ENCODE measurements at places on chromosomes 6 and 20.

DNA sequence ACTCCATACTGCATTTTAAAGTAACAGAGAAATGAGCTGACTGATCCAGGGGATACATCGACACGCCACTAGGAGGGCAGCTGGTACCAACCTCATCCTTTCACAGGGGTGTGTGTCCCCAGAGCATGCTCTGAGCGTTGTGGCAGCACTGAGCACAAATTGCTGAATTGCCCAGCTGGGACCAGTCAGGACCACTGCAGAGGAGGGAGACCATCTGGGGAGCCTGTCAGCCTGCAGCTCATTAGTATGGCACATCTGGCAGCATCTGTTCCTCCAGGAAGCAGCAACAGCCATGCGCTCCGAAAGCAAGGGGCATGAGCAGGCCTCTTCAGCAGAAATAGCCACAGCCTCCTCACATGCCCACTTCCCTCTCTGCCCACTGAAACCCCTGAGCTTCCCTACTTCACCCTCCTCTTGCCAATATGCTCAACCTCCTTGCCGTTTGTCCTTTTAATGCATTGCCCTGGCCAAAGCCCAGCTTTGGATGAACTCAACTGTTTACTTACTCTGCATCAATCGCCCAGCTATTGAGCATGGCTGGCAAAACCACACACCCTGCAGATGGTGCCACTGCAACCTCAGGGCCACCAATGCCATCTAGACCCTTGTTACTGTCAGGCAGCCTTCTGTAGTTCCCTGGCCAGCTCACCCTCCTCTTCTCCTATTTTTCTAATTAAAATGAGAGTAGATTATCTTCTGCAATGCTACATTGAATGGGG lies 77.6 kb upstream of the NEDD9 start:
- no peak for DNase-seq

- DNase-seq = no peak
Measured at GRCh38 chr6:21928827-21929226, 335.3 kb downstream of the SOX4 start.

DNA sequence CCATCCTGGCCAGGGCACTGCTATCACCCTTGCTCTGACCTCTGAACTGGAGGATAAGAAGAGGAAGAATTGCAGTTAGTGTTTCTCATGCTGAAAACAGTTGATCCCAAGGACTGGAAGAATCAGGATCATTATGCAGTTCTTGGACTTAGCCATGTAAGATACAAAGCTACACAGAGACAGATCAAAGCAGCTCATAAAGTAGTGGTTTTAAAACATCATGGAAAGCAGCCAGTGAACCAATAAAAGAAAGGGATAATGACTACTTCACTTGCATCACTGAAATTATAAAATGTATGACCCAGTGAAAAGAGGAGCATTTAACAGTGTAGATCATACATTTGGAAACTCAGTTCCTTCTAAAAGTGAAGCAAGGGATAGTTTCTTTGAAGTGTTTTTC lies 47.7 kb downstream of the DNAH8 start:
- DNase-seq = no peak

GRCh38 chr6:152135755-152136448 lies 328.4 kb downstream of the ESR1 start:
- DNase-seq = no peak

DNA sequence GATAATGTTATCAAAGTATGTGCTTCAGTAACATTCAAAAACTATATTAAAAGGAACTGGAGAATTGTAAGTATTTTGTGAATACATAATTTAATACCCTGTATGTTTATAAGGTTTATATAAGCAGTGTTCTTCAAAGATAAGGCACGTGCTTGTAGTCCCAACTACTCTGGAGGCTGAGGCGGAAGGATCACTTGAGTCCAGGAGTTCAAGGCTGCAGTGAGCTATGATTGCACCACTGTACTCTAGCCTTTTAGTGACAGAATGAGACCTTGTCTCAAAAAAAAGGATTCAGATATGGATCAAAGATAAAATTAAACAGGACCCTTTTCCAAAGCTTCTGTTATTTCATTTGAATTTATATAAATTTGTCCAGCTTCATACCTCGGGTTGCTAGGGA lies 17.2 kb downstream of the CSE1L start:
- no peak for DNase-seq

GRCh38 chr6:84764332-84765049 lies at the start of gene TBX18:
Gene TBX18 (minus strand): TSS chr6:84764598. CDS start chr6:84764181, 417 bp downstream.
- peak; percentile 85 for DNase-seq

DNA sequence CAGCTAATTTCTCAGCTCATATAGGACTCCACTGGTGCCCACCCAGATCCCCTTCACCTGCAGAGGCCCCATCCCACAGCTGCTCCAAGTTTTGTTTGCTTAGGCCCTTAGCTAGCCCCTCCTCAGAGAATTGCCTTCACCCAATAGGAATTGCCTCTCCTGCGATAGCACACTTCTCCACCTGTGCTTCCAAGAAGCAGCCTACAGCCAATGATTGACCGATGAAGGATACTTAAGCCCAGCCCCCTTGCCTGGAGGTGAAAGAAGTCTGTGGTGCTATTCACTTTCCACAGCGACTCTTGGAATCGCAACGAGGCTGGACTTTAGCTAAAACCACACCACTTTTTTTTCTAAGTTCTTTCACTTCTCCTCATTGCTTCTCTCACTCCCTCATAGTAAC lies 353.2 kb upstream of the BTBD3 start:
- no peak for DNase-seq

DNA sequence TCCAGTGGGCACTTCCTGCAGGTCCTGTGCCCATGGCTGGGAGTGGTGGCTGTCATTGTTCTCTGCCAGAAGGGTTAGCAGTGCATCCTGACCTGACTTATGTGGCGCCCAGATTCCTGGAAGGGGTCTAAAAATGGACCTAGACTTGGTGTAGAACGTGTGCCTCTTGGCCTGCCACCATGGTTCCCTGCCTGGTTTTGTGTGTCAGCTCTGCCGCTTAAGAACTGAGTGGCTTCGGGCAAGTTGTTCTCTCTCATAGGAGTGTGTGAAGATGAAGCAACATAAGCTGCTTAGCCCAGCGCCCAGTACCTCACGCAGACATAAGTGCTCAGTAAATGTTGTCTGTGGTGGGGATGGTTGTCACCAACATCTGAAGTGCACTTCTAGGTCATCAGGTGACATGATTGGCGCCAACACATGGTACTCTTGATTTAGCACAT lies 52.1 kb downstream of the PTPN1 start:
- DNase-seq = no peak

GRCh38 chr6:1797801-1798200 lies 188.1 kb downstream of the FOXC1 start:
- no peak for DNase-seq

- no peak for DNase-seq
Measured at GRCh38 chr20:57476084-57476526, 48.8 kb downstream of the CTCFL start.

DNA sequence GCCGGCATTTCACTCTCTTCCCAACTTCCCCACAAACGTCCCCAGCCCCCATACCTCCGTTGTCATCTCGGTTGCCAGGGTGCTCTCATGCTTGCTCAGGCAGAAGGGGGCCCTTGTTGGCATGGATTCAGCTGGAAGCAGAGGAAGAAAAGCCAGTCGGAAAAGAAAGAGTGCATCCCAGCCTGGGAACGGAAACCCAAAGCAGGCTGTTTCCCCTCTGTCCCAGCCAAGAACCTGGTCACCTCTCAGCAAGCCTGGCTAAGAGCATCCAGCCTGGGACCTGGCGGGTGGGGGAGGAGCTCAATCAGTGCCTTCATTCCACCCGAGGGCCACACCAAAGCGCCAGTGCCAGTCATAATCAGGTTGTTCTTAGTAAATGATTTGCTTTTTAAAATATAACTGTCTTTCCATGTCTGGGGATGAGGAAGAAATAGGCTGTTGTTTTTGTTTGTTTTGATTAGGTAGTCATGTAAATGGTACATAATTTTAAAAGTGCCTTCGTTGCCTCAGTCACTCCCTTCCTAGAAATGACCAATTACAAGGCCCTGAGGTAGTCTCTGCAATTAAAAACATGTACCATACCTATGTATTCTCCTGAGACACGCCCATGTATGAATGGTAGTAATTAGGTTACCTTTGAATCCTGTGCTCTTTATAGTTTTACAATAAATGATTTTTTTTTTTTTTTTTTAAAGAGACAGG lies 21.1 kb downstream of the CHMP4B start:
- DNase-seq = no peak

DNA sequence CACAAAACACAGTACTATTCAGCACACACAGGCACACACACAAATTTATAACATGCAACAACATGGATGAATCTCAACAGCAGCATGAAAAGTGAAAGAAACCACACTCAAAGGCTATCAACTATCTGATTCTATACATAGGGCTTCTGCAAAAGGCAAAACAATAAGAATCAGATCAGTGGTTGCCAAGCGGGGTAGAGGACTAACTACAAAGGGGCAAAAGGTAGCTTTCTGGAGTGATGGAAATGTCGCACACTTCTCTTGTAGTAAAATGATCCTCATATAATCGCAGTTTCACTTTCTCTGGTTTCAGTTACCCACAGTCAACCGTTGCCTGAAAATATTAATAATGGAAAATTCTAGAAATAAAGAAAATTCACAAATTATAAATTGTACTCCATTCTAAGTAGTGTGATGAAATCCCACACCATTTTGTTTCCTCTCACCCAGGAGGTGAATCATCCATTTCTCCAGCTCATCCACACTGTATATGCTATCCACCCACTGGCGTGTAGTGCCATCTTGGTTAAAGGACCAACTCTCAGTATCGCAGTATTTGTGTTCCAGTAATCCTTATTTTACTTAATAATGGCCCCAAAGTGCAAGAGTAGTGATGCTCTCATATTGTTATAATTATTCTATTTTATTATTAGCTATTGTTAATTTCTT lies 12.8 kb upstream of the PLN start:
- DNase-seq = no peak

- no peak for DNase-seq
Measured at GRCh38 chr20:667351-668034, 8.1 kb downstream of the SCRT2 start.

- no peak for DNase-seq
Measured at GRCh38 chr6:91970700-91971099, 1383.8 kb upstream of the MAP3K7 start.

DNA sequence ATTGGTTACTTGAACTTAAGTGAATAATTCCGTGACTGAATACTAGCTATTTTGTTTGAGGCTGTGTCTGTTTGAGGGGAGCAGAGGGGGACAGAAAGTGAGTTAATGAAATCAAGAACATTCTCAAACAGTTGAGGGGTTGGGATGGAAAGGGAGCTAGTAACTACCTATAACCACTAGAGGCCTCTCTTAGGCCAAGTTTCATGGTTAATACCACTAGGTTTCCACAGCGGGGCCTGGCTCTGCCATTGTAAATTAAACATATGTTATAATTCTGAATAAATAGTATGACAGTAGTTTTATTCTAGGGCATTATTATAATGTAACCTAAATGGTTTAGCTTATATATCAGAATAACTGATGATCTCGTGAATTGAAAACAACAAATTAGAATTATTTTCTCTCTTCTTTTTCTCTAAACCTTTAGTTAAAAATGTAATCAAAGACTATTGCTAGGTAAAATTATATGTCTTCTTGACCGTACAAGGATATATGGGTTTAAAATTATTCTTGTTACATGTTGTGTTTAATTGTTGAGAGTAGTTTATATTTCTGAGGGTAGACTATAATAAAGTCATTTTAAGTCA lies 108.1 kb downstream of the BCKDHB start:
- DNase-seq = peak; percentile 22

DNA sequence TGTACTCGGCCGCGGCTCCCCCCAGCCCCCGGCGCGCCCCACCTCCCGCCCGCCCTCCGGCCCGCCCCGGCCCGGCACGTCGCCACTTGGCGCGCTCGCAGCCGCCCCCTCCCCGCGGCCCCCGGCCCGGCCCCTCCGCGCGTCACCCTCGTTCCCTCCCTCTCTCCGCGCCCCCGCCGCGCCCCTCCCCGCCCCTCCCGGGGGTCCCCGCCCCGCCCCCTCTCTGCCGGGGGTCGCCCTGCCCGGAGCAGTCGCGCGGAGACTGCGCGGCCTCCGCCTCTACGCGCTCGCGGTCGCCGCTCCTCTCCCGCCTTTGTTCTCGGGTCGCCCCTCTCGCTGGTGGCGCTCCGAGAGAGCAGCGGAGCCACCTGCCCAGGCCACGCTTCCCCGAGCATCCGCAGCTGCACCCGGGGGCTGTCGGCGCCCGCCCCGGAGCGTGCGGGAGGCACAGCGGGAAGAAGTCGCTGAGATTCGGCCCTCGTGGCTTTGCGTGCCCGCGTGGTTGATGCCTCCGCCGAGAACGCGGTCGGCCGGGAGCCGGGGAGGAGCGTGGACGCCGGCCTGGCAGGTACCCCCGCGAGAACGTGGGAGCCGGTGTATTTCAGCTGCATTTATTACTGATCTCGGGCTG lies at the start of gene PHF10:
Gene PHF10, minus strand, starts transcription at position 7 of the 631 bp plus-strand sequence. CDS start 569 bp downstream, outside the sequence.
- no peak for DNase-seq

- DNase-seq = no peak
Measured at GRCh38 chr6:42331019-42331418, 113.4 kb upstream of the MRPS10 start.

GRCh38 chr6:80465513-80465912 lies 359.0 kb downstream of the BCKDHB start:
- no peak for DNase-seq

- no peak for DNase-seq
Measured at GRCh38 chr6:26124781-26125685, 37.8 kb downstream of the HFE start.

DNA sequence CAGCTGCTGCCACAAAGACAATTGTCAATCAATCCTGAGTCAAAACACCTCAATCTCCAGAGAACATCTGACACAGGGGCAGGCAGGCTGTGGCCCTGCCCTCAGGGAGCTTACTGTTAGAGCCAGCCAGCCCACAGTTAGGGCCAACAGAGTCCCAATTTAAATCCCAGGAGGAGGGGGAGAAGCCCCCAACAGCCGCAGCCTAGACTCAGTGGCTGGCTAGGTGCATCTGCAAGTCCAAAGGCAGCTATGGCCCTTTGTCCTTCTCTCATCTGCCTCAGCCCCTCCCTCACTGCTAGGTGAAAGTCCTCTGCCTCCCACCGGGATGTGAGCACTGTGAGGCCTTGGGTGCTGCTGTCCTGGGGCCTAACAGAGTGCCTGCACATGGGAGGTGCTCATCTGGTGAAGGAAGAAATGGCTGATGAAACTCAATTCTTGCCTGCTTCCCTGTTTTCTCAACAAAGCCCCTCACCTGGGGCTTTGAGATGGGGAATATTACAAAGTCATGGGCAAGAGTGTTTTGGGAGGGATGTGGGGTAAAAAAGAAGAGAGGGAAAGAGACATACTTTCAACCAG lies 33.7 kb upstream of the VEGFA start:
- DNase-seq = no peak

- no peak for DNase-seq
Measured at GRCh38 chr20:57760698-57761412, 51.0 kb upstream of the PMEPA1 start.

DNA sequence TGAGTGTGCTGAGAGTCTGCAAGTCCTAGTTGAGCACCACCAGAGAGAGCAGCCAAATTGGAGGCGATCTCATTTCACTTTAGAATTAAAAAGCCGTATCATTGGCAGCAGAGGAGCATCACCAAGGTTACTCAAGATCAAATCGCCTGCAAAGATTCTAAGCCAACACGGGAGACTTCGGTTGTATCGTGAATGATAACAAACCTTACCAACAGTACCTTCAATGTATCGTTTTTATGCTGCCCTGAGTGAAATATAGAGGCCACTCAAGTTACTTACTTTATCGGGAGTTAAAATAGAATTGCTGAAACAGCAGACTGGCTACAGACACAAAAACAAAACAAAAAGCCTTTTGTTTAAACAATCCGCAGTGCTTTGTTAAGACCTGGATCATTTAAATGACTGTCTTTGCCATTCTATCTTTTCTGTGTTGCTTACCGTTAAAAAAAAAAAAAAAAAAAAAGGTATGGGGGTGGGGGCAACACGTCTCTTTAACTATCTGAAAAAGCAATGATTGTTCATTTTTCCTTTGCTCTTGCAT lies 14.2 kb downstream of the NHSL1 start:
- DNase-seq = no peak
